ENCODE measurements at places on chromosomes 13 and 19.

DNA sequence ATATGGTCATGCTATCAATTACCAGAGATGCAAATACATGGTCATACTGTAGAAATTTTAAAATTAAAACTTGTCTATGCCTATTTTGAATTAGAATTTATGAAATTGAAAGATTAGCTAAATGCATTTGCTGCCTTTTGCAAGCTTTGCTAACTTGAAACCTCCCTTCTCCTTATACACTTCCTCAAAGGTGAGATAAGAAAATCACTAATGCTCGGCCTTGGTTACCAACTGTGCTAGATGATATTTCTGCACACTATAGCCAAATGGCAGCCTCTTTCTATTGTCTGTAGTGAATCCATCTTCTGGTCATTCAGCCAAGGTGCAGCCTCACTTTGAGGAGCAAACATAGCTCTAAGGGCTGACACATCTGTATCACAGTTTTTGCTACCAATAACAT, 31.1 kb upstream of the MYCBP2 start:
- DNase-seq = no peak

- DNase-seq = no peak
Observed at GRCh38 chr13:45391926-45392325, 26.2 kb downstream of the SLC25A30 start.

GRCh38 chr13:99151516-99151915, 49.1 kb upstream of the UBAC2 start:
- no peak for DNase-seq

DNA sequence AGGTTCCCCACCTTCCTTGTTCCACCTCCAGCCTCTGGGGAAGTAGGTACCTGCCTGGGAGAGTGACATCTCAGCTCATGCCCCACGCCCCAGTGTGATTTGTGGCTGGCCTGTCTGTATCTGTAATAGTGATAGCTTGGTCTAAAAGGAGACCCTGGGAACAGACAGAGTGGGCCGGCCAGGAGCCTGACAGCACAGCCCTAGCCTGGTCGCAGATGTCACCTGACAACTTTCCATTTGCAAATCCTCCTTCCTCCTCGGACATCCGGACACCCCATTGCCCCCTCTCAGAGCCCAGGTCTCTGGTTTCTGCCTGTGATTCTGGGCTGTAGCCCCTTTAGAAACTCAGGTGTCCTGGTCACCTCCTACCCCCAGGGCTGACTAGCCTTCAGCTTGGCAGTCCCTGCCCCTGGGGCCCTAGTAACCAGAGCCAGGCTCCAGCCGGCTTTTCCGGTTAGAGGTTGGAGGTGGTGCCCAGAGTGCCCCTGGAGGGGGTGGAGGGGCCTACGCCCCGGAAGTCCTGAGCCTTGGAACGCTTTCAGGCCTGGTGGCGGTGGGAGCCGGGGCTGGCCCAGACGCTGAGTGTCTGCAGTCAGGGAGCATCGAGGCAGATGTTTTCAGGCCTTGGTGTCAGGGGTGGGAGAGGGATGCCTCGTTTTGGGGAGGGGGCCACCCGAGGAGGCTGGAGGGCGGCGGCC, 6.5 kb downstream of the LRRC8E start:
- DNase-seq = no peak

DNA sequence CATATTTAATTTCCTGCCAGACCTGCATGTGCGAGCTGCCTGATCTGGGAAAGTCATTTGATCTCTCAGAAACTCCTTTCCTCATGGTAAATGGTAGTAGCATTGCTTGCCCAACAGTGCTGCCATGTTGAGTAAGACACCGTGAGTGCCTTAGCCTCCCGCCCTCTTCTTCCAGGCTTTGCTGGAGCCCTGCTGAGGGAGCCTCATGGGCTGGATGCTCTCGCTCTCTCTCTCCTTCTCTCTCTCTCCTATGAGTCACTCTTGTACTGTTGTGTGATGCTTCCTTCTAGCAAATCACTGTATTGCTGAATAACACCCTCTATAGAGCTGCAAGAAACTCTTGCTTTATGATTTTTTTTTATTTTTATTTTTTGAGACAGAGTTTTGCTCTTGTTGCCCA, 365.5 kb downstream of the UQCRFS1 start:
- DNase-seq = no peak

GRCh38 chr13:44870456-44870929, 118.8 kb downstream of the NUFIP1 start:
- no peak for DNase-seq

- DNase-seq = no peak
Observed at GRCh38 chr19:19748249-19748938, 15.5 kb upstream of the ZNF14 start.

GRCh38 chr13:80055847-80056246, 285.1 kb downstream of the SPRY2 start:
- no peak for DNase-seq

GRCh38 chr13:27483421-27483820, 33.1 kb upstream of the MTIF3 start:
- DNase-seq = no peak

- no peak for DNase-seq
Observed at GRCh38 chr19:41697198-41697855, 9.3 kb upstream of the CEACAM7 start.

GRCh38 chr13:108830916-108831315, 201.5 kb downstream of the MYO16 start:
- DNase-seq = no peak

GRCh38 chr13:113114511-113115362, 7.9 kb upstream of the F10 start:
- DNase-seq = no peak

DNA sequence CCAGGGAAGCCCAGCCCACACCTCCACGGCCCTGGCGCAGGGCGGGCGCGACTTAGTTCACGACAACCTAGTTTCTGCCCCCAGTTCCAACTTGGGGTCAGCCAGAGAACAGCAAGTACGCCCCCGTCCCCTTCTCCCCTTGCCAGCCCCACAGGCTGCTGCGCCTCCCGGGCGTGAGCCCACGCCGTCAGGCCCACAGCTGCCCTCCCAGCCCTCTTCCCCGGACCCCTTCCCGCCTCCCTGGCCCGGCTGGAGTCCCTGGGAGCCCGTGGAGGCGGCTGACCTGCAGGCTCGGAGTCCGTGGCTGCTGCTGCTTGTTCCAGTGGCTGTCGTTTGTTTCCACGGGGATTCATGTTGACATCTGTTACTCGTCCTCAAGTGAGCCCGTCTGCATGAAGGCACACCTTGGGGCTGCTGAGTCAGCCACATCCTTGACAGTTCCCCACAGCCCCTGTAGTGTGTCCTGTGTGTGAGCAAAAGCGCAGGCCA, 86.0 kb downstream of the ATP11A start:
- no peak for DNase-seq

- no peak for DNase-seq
Observed at GRCh38 chr13:113049521-113049941, 56.1 kb upstream of the F7 start.

DNA sequence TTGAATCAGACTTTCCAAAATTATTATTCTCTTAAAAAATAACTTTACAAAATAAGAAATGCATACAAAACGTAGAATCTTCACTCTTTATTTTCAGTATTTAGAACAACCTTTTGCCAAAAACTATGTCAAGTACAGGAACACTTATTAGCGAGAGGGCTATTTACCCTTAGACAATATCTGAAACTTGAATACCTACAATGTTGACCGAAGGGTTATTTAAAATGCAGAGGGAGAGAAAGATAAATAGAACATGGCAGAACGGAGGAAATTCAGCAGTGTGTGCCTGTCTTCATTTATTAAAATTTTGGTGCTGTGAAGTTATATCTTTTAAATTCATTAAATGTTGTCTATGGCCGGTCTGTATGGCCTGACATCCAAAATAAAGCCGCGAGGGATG, 198.8 kb downstream of the EFNB2 start:
- no peak for DNase-seq

- peak; percentile 38 for DNase-seq
Observed at GRCh38 chr19:7868671-7869452, 5.3 kb downstream of the PRR36 start.

DNA sequence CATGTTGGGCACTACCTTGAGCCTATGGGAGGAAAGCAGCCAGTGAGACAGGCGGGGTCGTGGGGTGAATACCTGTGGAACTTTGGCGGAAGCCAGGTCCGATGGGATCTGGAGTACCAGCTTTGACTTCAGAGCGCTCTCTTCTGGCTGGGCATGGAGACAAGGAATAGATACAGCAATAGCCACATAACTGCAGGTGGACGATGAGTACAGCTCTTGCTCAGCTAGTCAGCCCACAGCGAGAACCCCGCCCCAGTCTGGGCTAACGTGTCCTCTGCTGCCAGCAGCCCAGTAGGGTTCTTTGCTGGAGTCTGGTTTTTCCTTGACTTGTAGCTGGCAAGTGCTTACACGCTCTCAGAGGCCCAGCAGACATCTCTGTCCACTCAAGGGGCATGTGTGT, 83.4 kb downstream of the SIPA1L3 start:
- DNase-seq = no peak

DNA sequence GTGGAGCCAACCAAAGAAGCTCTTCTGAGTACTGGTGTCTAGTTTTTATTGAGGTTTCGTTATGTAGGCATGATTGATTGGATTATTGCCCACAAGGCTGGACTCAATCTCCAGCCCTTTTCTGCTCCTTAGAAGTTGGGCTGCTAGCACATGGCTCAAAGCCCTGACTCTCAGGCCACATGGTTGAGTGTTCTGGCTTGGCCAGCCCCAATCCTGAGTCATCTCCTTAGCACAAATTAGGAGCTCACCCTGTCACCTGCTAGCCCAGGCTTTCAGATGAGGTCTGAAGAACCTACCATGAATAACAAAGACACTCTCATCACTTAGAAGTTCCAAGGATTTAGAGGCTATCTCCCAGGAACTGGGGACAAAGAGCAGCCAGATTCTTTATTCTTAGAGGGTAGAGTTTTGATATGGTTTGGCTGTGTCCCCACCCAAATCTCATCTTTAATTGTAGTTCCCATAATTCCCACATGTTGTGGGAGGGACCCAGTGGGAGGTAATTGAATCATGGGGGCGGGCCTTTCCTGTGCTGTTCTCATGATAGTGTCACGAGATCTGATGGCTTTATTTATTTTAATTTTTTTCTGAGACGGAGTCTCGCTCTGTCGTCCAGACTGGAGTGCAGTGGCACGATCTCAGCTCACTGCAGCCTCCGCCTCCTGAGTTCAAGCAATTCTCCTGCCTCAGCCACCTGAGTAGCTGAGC, 11.3 kb downstream of the DPY19L3 start:
- no peak for DNase-seq

GRCh38 chr19:48815870-48816501, 5.2 kb upstream of the BCAT2 start:
- no peak for DNase-seq

GRCh38 chr13:83634601-83635000, 247.7 kb downstream of the SLITRK1 start:
- no peak for DNase-seq

DNA sequence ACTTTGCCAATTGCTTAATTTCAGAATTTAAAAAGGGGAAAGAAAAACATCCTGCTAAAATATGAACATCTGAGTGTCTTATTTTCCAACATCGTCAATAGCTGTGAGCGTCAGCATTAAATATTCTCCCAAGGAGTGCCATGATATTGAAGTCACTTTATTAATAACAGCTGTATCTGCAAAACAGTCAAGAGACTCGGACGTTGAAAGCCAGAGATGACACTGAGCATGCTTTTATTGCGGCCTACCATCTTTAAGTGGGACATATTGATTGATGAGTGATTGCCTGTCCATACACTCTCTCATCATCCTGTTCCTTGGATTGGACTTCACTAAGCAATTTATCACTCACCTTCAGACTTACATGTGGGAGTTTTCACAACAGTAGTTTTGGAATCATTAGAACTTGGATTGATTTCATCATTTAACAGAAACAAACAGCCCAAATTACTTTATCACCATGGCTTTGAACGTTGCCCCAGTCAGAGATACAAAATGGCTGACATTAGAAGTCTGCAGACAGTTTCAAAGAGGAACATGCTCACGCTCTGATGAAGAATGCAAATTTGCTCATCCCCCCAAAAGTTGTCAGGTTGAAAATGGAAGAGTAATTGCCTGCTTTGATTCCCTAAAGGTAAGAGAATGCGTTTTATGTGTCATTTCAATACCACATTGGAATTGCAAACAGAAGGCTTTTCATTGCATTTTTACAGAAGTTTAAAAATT, 53.8 kb downstream of the MBNL2 start:
- DNase-seq = no peak

DNA sequence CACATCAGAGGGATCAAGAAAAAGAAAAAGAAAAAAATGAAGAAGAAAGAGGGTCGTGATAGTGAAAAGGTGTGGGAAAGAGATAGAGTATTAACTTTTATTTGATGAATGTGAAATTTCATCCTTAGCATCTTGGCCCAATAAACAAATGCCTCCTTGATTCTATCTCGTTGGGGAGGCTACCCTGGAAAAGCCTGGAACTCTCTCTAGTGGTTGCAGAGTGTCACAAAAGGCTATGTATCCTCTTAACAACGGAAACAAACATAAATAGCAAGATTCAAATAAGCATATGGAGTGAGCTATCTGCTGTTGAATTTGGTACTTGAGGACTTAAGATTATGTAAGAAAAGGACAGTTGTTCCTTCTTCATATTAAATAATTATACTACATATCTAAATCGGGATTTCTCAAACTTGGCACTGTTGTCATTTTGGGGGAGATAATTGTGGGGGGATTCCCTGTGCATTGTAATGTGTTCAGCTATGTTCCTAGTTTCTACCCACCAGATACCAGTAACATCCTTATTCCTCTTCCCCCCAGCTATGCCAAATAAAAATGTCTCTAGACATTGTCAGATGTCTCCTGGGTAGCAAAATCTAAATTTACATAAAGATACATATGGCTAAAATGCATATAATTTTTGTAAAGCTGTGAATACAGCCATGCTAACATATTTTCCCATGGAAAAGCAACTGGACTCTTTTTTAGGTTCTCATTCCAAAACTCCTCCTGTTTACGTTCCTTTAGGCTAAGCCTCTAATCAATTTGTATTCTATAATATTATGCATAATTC, 557.2 kb downstream of the DCT start:
- no peak for DNase-seq

DNA sequence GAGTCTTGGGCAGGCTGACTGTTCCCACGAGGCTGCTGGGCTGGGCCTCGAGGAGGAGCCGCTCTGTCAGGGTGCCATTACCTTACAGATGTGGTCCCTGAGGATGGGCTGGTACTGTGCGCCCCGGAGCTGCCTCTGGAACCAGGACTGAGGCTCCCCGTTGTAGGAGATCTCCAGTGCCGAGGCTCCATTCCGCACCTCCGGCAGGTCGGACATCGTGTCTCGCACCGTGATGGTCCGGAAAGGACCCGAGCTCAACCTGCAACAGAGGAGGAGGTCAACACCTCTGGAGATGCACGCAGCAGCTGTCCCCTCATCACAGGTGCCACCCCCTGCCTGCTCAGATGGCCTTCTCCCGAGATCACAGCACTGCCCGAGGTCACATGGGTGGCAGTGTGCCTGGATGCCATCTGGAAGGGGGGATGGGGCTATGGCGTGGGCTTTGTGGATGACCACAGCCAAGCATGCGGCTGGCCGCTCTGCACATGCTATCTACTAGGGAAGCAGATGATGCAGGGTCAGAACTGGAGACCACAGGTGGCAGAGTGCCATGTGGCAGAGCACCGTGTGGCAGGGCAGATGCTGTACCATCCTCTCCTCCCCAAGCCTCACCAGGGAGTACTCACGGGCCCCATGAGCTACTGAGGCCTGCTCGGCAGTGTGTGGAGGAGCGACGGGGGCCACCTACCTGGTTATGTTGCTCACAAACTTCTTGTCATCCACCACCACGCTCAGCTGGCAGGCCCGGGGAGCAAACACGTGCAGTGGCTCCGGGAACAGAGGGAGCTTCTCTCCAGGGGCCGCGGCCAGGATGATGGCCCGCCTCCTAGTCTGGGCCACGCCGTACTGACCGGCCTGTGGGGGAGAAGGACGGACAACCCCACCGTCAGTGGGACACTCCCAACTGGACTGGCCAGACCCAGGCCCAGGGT, 18.3 kb upstream of the EIF3G start:
- no peak for DNase-seq

GRCh38 chr19:14529254-14530004, at the start of gene TECR:
TSS of gene TECR (plus strand) at chr19:14529594. CDS start at chr19:14529697, 103 bp downstream.
- DNase-seq = peak; percentile 100

Data from kidney capillary endothelial cell (primary cell).